ENCODE measurements at places on chromosomes 11 and 22.

- DNase-seq, result no peak
Observed at GRCh38 chr11:66285250-66285947, 3.5 kb downstream of the YIF1A start.

DNA sequence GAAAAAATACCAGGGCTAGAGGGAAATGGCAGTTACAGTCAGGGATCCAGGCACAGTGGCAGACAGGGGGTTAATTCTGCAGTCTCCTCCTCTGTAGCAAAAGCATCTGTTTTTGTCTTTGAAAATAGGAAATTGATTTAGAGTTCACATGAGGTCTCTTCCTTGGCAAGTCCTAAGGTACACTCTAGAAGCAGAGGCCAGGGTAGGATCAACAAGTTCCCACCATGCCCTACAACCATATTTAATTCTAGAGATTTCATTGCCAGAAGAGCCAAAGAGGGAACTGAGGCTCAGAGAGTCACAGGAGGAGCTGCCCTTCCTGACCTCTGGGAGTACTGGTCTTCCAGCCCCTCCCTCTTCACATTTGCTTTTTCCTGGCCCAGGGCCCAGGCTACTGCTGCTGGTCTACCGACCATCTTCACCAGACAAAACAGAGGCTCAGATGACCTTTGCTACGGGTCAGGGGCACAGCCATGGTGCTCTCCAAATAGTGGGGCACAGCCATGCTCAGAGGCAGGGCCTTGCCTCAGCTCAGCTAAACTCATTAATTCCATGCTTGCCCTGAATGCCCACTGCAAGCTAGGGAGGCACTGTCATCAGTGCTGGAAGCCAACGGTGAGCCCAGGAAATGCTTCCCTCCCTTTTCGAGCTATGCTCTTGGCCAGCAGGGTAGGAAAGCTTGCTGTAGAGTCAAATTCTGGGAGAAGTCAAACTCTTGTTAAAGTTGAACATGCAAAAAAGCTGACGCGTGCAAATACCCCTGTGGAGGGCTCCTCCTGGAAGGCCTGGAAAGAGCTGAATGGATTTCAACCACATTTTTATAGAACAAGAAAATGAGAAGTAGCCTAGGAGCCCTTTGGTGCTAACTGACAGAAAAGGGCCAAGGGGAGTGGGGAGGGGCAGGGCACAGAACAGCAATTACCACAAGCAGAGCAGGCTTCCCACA lies 11.7 kb upstream of the CHRM4 start:
- no peak for DNase-seq

DNA sequence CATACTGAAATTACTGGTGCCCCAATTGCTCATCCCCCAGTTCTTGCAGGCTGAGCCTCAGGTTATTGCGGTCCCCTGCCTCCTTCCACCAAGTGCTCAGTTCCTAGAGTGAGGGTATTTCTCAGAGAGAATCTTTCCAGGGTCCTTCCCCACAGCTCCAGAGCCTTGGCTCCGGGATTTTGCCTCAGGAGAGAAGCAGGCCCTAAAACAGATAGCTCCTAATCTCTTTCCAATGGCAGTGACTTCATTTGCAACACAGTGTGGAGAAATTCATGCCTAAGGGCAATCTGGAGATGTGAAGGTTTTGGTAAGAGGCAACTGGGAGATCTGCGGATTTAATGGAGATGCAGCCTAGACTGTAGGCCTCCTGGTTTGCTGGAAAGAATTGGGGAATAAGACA lies 2.9 kb downstream of the NF2 start:
- DNase-seq, result no peak

DNA sequence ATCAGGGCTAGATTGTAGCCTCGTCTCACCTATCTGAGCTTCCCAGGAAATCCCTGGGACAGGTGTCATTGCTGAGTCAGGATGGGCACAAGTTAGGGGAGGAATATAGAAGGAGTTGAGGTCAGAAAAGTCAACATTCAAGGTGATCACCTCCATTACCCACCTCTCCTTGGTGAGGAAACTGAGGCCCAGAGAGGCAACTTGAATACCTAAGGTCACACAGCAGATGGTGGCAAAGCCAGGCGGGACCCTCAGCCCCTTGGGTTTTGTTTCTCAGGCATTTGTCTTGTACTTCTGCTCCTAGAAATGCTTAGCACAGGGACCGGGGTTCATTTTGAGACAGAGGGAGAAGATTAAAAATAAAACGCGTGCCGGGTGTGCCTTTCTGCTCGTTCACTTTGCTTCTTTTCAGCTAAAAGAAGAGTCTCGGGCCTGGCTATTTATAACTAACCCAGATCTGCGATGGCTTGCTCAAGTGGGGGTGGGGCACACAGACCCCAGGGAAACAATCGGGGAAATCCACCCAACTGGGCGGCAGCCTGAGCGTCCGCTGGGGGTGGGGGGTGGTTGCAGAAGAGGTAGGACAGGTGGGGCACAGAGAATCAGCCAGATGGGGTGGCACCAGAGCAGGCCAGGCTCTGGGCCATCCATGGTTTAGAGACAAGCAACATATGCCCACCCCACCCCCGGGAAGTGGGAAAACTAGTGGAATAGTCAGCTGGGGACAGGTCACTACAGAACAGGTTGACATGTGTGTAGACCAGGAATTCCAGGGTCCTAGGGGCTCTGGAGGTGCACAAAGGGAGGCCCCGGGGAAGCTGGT lies 3.9 kb upstream of the GNAZ start:
- DNase-seq, result no peak

- no peak for DNase-seq
Observed at GRCh38 chr11:877565-877964, 33.0 kb downstream of the CHID1 start.

DNA sequence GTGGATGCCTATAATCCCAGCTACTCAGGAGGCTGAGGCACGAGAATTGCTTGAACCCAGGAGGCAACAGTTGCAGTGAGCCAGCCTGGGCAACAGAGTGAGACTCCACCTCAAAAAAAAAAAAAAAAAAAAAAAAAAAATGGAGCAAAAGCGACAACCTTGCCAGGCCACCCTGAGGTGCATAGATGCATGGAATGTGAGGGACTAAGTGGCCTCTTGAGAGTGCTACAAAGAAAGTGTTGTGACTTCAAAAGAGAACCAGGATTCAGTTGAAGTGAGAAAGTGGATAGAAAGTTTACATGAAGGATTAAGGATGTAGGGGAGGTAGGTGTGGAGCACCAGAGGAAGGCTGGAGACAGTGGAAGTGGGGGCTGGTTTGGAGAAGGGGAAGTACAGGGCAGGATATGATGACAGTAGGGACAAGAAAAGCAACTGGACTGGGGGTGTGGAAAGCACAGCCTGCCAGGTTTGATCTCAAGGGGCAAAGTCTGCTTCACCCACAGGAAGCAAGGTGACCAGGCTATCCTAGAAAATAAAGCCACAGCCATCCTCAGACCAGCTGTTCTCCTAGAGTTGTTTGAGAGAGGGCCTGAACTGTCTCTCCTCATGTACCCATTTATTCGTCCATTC lies 36.0 kb upstream of the OLFML1 start:
- no peak for DNase-seq

DNA sequence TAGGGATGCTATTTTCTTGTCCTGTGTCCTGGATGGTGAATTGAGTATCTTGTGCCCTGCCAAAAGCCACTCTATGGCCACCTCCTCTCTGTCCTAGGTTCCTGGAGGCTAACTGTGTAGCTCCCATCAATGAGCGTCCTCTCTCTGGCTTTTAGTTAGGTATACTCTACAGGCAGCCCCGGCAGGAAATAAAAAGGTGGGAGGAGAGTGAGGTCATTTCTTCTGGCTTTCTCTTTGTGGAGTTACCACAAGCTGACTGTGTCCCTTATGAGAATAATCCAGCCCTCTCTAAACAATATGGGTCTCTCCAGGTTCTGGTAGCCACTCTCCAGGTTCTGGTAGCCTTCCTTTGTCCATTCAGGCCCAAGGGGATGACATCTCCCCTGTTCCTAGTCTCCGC lies 11.7 kb upstream of the ASPHD2 start:
- no peak for DNase-seq

DNA sequence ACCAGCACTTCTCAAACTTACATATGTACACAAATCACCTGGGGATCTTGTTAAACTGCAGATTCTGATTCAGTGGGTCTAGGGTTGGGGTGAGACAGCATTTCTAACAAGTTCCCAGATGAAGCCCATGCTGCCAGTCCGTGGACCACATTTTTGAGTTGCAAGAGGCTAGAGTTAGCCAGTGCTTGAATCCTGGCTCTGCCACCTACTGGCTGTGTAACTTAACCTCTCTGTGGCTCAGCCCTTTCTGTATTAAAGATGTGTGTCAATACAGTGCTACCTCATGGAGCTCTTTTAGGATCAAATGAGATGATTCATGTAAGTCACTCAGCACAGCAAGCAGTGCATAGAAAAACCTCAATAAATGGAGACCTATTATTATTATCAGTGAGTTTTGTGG lies 90.2 kb upstream of the ISX start:
- DNase-seq, result no peak

DNA sequence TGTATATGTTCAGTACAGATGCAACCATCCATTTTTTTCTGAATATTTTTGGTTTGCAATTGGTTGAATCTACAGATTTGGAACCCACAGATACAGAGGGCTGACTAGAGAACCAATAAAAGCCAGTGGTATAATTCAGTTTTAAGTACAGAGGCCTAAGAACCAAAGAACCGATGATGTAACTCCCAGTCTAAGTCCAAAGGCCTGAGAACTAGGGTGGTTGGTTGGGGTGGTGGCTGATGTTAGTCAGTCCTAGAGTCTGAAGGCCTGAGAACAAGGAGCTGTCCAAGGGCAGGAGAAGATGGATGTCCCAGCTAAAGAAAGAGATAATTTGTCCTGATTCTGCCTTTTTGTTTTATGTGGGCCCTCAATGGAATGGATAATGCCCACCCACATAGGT lies 48.7 kb upstream of the LIN7C start:
- DNase-seq, result no peak

DNA sequence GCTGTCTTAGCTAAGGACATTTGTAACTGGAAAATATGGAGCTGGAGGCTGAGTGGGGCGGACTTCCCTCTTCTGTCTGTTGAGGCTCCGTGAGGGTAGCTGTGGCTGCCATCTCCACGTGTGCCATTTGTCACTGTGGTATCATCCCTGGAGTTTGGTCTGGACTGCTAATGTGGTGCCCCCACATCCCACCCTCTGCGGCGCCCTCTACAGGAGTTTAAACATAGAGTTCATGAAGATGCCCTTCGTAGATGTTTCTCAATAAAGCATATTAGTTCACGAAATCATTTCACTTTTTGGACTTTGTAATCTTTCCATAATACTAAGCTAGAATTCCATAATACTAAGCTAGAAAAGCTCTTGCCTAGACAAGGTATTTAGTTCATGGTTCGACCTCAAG lies 52.4 kb downstream of the TECTA start:
- DNase-seq, result no peak

- peak; percentile 77 for DNase-seq
Observed at GRCh38 chr11:64743591-64744543, at the start of gene RASGRP2. Gene RASGRP2, minus strand, starts transcription at chr11:64744142. Its CDS starts 1,276 bp downstream, at chr11:64742866.
